Activated T-cell treated with anti-CD3 and anti-CD28 coated beads for 24 hours (primary cell): ENCODE measurements at places on chromosomes 16 and 17.
A peak's percentile ranks its signal among the peaks of the same experiment; 100 is the strongest.

DNA sequence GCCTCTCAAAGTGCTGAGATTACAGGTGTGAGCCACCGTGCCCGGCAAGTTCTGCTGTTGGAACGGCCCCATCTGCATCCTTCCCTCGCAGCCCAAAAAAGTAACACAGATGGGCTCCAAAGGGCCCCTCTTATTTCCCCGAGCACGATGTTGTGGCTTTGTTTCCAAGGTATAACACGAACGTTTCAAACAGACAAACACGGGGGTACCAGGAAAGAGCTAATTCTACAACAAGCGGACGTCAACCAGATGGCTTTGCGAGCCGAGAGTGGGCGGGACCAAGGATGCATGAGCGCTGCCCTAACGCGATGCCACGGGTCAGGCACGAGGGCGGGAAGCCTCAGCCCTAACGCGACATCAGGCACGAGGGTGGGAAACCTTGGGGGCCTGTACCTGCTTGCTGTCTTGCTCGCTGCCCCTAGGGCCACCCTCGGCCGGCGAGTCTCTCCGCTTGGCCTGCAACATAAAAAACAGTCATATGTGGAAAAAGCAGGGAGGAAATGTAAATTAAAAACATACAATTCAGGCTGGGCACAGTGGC lies 24.2 kb downstream of the UNKL start:
- no peak for DNase-seq

- no peak for DNase-seq
Observed at GRCh38 chr17:38326996-38327792, 16.6 kb downstream of the GPR179 start.

DNA sequence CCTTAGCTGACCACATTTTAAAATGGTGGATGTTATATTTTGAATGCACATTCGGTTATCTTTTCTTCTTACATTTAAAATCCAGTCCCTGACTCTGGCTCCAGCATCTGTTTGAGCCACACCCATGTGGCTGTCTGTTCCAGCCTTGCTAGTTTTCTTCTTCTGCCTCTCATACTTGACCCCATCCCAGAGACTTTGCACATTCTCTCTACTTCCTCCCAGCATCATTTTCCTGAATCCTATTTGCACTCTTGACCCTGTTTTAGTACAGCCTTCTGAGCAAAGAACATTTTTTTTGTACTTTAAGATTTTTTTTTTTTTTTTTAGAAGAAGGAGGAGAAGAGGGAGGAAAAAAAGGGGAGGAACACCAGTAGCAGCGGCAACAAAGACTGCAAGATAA lies 23.3 kb upstream of the MAF start:
- DNase-seq, result no peak

DNA sequence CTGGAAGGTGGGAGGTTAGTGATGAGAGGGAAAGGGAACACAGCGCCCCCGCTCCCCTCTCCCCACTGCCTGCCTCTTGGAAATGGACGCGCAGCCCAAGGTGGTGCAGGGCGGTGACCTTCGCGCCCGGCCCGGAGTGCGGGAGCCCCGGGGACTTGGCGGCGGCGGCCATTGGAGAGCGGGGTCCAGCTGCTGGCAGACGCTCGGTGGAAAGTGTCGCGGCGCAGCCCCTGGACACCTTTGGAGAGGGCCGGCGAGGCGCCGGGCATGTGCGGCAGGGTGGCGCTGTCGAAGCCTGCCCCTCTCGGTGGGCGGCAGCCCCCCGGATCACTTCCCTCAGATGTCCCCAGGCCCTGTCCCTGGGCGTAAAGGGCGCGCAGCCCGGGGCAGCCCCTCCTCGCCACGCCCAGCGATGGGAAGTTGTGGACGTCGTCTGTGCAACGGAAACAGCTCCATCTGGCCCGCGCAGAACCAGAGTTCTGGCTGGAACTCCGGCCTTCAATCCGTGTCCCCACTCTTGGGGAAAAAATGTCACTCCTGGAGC lies 16.7 kb downstream of the SALL1 start:
- no peak for DNase-seq

DNA sequence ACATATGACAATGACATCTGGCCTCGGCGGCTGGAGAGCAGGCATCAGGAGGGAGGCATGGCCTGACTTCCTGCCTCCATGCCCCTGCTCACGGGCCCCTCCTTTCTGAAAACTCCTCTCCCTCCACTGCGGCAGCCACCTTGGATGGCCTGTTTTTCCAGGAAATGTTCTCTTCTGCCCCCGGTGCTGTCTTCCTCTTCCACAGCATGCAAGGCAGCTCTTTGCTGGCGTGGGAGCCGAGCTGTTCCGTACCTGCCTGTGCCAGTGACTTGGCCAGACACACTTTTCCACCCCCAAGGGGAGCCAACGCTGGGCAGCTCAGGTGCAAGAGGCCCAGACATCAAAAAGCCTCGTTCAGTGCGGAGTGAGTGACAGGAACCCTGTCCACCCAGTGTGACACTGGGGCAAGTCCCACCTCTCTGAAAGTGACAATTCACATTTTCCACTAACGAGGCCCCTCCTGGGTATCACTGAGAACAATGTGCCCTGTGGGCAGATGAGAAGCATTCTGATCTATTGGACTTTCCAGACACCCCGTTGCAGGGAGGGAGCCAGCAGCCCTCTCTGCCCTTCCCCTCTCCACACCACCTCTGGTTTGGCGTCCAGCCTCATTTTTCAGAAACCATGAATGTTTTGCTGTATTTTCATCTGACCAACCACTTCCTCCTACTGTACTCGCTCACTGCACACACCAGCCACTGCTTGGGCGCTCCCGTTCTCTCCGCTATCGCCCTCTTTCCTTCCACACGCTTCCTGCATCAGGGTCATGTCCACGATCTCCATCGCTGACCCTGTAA lies 31.2 kb downstream of the NSMCE1 start:
- peak; percentile 80 for DNase-seq

DNA sequence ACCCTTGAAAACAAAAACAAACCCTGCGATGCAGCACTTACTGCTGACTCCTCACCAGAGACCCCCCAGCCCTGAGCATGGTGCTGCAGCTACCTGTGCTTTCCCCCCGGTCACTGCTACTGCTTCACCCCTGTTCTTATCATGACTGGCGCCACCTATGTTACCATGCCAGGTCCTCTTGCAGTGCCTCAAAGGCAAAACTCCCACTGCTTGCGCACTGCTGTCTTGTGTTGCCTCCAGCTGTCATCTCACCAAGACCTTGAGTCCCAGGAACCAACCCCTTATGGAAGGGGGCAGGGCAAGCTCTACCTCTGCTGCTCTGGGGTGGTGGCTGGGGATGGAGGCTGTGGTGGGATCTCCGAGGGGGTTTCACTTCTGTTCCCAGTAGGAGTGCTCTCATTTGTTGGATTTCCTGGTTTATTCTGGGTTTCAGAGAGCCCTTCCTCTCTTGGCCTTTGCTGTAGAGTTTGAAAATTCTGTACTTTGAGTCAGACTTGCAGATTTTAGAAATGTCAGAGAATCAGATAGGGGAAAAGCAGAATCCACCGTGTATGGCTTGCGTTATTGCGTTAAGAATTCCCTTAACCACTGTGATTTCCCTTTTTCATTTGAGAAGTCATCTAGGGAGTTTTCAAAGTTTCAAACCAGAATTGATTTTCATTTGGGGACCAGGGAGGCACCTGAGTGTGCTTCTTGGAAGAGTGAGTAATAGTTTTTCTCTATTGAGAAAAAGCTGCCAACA lies 96.6 kb downstream of the SPECC1 start:
- no peak for DNase-seq

DNA sequence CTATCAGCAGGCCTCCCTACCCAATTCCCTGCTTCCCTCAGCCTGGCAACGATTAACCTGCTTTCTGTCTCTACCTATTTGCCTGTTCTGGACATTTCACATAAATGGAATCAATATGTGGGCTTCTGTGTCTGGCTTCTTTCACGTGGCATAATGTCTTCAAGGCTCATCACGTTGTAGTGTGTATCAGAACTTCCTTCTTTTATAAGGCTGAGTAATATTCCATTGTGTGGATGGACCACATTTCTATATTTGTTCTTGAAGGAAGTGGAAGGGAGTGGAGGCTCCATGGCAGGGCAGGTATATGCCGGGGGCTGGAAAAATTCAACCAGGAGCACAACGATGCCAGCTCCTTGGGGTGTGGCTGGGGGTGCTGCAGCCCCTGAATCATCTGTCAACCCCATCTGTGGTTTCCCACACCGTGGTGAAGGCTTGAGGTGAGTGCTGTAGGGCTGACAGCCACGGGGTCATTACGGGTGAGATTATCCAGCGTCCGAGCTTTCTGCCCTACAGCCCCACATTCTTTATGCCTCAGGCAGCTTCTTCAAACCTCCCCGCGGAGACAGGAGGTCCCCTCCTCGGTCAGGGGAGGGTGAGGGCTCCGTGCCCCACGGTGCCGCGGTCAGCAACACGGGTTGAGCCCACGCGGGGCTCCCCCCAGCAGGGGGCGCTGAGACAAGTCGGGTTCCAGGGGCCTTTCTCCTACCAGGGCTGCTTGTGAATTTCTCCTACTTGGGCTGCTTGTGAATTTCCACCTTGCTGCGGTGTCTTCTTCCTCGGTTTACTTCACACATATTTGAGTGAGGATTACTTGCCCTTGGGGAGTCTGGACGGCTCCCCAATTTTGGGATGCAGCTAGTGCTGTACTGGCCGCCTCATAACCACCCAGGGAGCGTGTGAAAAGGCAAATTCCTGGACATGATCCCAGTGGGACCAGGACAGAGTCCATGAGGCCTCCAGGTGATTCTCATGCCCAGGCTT lies 18.3 kb upstream of the WFIKKN2 start:
- peak; percentile 25 for DNase-seq
